Hair follicular keratinocyte (primary cell): ENCODE measurements at places on chromosomes 6 and 20. TPM values are rescaled to one million over a fixed set of nuclear protein-coding genes. Genes with fewer than 3 reads are reported as not detected.

Gene ZC3H12D
- total RNA-seq, result not detected in 2 replicates

Gene CALHM4
- not detected in 2 replicates for total RNA-seq

Gene DYNLT2
- total RNA-seq, result 0.34 and 0.94 TPM in 2 replicates

Gene MBOAT1
- 7.6 and 8.4 TPM in 2 replicates for total RNA-seq

Gene ADAT2
- total RNA-seq, result 4.2 and 9.2 TPM in 2 replicates

Gene PPIL6
- total RNA-seq, result 2.5 and 3.4 TPM in 2 replicates

Gene GSTA2
- not detected in 2 replicates for total RNA-seq

Gene OR2J3
- not detected in 2 replicates for total RNA-seq

Gene HUS1B
- 0.34 and 0.55 TPM in 2 replicates for total RNA-seq

Gene SMIM13
- 7.6 and 8.3 TPM in 2 replicates for total RNA-seq

Gene COL12A1
- 121 and 205 TPM in 2 replicates for total RNA-seq

Gene TRIM15
- not detected in 2 replicates for total RNA-seq

Gene FRMD1
- not detected in 2 replicates for total RNA-seq

Gene MROH8
- 0.08 TPM in 1 of 2 replicates, not detected in the other for total RNA-seq

Gene HNF4A
- not detected in 2 replicates for total RNA-seq

Gene SNX21
- 14.5 and 19.3 TPM in 2 replicates for total RNA-seq

Gene DEFB124
- not detected in 2 replicates for total RNA-seq

Gene CLVS2
- total RNA-seq, result not detected in 2 replicates

Gene WFDC2
- not detected in 2 replicates for total RNA-seq

Gene DLL1
- 19.4 and 37.1 TPM in 2 replicates for total RNA-seq

Gene MSH5
- total RNA-seq, result 6.2 and 7.4 TPM in 2 replicates

Gene FAM50B
- 6.6 and 7.9 TPM in 2 replicates for total RNA-seq

Gene GPR63
- 1.4 and 1.7 TPM in 2 replicates for total RNA-seq

Gene DDX43
- 0.78 and 1.6 TPM in 2 replicates for total RNA-seq

Gene THEMIS
- not detected in 2 replicates for total RNA-seq

Gene CCND3
- total RNA-seq, result 56.8 and 66.6 TPM in 2 replicates

Gene RAET1G
- total RNA-seq, result 7.6 and 20.4 TPM in 2 replicates

Gene FYN
- total RNA-seq, result 32.0 and 51.2 TPM in 2 replicates

Gene CALHM6
- total RNA-seq, result 0.39 and 2.5 TPM in 2 replicates

Gene BRD2
- total RNA-seq, result 108 and 128 TPM in 2 replicates

Gene TAF8
- 15.1 and 19.1 TPM in 2 replicates for total RNA-seq

Gene NKAPL
- 0.23 and 0.76 TPM in 2 replicates for total RNA-seq

Gene WFDC10B
- total RNA-seq, result not detected in 2 replicates

Gene ZNF184
- 3.1 and 3.4 TPM in 2 replicates for total RNA-seq

Gene HSPA1L
- total RNA-seq, result 0.53 and 0.62 TPM in 2 replicates

Gene SLC52A3
- not detected in 2 replicates for total RNA-seq

Gene HAO1
- total RNA-seq, result not detected in 2 replicates
